ENCODE measurements at places on chromosomes 6 and 20. TPM values are rescaled to one million over a fixed set of nuclear protein-coding genes. Genes with fewer than 3 reads are reported as not detected.

DNA sequence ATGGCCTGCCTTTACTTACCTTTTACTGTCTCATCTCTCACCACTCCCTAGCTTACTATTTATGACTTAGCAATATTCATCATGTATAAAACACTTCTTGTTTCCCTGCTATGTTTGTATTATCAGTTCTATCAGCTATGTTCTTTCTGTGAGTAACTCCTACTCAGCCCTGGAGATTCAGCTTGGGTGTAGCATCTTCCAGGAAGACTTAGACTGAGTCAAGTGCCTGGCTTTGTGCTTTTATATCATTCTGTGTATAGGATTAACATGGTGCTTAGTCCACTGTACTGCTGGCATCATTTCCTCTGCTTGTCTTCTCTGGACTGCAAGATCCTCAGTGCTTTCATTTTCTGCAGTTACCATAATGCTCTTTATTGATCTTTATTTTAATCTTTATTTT, 257.8 kb downstream of the BTBD3 start:
- DNase-seq = no peak

DNA sequence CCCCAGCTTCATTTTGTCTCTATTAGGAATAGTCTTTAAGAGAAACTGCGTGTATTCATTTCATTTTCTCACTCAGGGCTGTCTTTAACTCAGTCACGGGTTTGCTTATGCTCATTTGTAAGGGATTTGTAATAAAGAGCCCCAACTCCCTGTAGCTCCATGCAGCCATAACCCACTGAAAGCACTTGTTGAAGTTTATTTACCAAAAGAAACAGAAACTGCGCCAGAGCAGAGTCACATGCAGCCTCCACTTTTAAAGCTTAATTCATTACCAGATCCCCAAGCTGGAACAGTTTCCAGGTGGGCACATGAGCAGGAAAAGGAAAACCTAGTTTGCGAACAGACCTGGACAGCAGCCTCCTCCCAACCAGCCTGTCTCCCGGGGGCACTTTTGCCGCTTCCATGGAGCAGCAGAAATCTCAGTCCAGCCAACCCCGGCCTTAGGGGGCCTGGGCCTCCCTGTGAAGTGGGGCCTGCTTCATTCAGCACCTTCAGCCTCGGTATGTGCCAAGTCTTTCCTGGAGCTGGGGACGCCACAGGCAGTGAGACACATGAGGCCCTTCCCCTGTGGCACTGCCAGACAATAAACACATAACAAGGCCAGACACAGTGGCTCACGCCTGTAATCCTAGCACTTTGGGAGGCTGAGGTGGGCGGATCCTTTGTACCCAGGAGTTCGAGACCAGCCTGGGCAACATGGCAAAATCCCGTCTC, 4.5 kb downstream of the BCAS4 start:
- no peak for DNase-seq

DNA sequence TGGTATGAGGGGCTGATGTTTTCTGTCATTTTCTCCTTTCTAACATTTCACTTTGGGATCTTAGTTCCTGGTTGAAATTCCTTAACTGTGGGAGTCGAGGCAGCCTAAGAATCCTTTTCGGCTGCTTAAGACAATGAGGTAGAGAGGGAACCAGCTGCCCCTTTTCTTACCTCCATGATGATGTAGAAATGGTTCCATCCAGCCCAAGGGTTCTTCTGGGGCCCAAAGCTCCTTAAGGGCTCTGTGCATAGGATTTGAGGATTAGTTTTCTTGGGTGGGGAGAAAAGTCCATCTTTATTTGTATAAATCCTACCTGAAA, 33.5 kb downstream of the SYNJ2 start:
- DNase-seq = no peak

Gene MYT1
- 0.01 TPM for polyA plus RNA-seq
